ENCODE measurements at places on chromosomes 12 and 14.

DNA sequence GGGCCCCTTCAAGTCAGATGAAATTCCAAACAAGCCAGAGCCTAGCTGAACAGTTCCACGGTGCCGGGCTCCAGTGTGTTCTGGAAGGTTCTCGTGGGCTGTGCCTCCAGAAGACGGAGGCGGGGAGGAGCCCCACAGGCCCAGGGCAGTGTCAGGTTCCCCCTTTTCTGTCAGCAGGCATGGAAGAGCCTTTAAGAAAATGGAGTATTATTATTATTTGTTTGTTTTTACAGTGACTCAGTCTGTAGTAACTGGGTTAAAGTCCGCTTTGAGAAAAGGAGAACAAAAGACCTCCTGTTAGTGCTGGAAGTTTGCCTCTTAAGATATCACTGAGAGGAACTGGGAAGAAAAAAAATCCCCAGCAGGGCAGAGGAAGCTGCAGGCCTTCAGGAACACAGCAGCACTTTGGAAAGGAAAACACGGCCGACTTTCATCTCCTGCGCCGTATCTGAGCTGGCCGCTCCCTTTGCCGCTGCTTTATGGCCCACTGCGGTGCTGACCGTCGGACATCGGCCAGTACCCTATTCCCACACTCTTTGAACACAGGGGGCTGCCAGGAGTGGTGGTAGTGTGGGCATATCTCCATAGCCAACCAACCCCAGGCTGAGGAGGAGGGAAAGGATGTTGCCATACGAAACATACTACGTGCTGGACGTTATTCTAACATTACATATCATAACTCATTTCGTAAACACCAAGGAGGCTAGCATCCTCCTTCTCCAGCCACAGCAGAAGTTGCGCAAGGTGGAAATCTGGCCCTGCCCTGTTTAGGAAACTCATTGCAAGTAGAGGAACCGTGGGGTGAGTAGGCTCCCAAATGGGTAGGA is 194.0 kb downstream of the ZFP36L1 start:
- DNase-seq, result no peak

GRCh38 chr12:111937429-111937828 is 75.5 kb downstream of the TMEM116 start:
- DNase-seq, result no peak

DNA sequence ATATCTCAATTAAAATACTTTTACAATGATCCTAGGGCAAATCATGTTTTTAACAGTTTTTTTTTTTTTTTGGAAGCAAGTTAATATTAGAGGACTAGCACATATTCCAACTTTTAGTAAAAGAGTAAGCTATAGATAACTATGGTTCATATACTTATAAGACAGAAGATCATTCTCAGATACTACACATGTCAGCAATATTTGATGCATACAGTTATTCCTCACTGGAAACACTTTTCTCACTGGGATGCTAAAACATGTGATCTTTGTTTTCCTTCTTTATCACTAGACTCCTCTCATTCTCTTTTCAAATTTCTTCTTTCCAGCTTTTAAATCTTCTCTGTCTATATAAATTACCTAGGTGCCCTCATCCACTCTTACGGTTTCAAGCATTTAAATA is 1020.4 kb upstream of the FBXO33 start:
- DNase-seq, result no peak

DNA sequence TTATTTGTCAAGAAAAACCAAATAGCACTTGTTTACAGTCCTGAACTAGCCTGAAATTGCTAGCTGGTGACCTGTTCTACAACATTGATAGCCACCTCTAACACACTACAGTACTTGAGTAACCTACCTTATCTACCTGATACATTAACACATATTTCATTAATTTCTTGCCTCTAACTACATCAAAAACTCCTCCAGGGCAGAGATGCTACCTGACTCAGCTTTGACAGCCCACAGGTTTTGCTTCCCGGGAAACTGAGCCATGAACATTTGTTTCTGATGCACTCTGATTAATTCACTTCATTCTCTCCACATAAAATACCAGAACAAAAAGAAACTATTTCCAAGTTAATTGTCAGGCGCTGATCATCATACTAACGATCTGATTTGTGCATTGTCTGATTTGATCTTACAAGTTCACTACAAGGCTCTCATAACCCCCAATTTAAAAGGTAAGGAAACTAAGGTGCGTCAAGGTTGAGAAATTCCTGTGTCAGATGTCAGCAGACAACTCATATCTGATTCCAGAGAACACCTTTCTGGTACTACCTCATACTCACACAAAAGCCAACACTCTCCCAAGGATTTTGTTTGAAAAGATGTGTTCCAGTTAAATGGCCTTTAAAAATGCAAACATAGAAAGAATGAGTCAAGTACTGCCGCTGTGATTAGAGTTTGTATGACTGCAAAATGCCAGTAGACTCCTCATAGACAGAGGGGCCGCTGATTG is 768.7 kb downstream of the BCL11B start:
- no peak for DNase-seq

GRCh38 chr14:68368850-68369249 is 424.0 kb downstream of the ZFP36L1 start:
- peak; percentile 44 for DNase-seq

- DNase-seq, result no peak
Observed at GRCh38 chr12:53952871-53953734, 1.6 kb upstream of the HOXC12 start.

DNA sequence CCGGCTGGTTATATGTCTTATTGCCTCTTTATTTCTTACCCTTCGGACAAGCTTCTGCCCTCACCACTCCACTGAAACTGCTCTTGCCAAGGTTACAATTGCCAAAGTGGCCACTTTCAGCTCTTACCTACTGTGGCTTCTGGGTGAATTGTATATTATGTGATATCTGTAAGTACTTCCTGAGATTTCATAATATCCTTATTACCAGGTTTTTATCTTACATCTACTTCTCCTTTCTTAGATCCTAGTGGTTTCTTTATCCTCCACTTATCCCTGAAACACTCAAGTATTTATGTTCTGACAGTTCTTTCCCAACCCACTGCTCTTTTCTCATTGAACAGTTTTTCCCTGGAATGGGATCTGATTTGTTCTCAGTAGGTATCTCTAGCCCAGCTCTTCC is 10.5 kb downstream of the CELA1 start:
- DNase-seq, result no peak

GRCh38 chr14:65502676-65503124 is 90.2 kb downstream of the FUT8 start:
- DNase-seq, result no peak

DNA sequence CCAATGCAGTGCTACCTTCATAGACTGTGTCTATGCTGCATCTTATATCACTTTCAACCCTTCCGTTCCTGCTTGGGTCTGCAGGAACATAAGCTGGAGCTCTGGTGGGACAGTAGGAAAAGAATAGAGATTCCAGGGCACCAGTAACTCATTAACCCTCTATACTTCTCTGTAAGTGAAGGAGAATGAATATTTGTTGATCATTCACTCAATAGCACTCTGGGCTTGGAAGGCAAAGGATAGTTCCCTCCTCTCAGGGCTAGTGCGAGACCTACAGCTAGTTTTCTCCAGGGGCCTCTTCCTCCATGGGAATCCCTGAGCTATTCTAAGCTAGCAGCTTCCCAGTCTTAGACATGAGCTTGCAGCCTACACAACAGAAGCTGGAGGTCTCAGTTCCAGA is 84.7 kb downstream of the BMP4 start:
- DNase-seq, result no peak

- DNase-seq, result no peak
Observed at GRCh38 chr14:98293576-98293975, 978.4 kb downstream of the BCL11B start.

DNA sequence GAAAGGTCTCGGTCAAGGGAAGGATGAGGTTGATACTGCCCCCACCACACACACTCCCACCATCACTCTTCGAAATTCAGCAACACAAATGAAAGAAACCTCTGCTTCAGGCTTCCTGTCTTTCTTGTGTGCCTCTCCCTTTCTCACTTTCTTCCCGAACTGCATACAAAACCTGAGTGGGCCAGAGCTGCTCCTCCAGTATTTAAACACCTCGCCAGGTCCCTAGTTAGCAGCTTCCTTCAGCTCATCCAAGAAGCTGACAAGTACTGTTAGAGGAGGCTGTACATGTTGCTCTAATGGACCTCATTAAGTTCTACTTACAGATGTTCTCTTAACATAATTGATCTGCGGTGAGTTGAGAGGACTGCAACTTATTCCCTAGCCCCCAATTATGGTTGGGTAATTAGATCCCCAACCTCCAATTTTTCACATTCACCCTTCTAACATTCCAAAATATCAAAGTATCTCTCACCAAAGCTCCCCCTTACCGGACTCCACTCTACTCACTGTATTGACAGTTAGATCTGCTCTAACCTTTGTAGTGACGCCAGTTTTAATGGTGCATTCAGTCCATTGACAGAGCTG is 4.1 kb upstream of the LMO3 start:
- DNase-seq, result no peak

GRCh38 chr12:92571169-92571568 is 131.6 kb upstream of the PLEKHG7 start:
- DNase-seq, result no peak

GRCh38 chr14:94305620-94306019 is 12.6 kb upstream of the SERPINA10 start:
- DNase-seq, result no peak

DNA sequence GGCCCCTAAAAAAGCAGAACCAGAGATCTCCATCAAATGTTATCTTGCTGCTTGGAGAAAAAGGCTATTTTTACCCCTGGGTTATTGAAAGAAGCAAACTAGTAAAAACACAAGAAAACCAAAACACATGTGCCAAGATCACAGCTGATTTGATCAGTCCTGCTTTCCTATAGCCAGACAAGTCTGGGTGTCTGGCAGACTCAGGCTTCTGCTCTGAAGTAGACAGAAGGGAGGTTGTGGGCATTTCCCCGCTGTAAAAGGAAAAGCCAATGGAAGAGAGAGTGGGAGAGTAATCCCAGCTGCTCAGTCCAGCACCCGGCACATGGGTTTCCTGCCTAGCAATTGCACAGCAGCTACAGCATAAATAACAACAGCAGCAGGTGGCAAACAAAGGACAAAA is 177.9 kb downstream of the PHLDA1 start:
- DNase-seq, result no peak

DNA sequence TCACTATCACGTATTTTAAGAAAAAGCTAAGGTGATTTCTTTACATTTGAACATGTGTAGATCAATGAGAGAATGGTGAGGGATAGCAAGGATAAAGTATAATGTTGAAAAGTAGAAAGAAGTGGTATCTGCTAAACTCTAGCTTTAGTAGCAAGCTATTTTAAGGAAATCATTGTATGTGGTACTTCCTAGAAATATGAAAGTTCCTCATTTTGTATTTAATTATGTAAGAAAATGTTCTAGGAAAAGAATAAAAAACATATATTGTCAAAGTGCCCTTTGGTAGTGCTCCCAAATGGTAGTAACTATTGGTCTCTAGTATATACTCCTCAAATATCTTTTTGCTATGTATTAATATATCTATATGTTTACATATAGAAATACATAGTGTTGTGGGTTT is 35.7 kb downstream of the RAB21 start:
- no peak for DNase-seq

DNA sequence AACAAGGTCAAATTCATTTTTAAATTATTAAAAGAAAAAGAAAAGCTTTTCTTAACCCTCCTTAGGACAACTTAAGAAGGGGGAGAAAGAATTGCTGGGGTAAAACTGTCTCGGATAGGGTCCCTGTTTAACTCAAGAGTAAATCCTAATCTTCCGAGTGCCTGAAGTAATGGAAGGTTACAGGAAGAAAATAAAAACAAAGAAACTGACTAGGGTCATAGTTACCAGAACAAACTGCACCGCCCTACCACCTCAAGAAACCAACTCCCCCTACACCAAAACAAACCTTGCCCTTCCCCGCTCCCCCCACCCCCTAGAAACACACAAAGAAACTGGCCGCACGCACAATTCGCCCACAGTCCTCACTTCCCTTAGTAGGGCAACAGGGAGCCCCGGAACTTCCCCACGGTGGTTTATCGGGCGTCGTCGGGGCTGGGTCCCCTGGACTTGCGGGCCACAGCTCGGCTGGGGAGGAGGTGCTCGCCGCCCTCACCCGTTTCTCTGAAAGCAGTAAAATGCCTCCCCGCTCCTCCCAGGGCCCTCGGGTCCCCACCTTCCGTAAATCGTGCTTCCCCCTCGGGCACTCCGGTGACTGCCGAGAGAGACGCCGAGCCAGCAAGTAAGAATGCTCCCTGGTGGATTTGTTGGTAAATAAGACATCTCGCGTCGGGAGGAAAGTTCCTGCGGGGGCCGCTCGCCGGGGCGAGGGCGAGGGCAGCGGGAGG is 2.4 kb downstream of the SINHCAF start:
- no peak for DNase-seq

- DNase-seq, result no peak
Observed at GRCh38 chr12:108090107-108090899, 38.8 kb upstream of the WSCD2 start.

GRCh38 chr14:105647784-105648608 is 121.6 kb downstream of the TMEM121 start:
- DNase-seq, result peak; percentile 61

DNA sequence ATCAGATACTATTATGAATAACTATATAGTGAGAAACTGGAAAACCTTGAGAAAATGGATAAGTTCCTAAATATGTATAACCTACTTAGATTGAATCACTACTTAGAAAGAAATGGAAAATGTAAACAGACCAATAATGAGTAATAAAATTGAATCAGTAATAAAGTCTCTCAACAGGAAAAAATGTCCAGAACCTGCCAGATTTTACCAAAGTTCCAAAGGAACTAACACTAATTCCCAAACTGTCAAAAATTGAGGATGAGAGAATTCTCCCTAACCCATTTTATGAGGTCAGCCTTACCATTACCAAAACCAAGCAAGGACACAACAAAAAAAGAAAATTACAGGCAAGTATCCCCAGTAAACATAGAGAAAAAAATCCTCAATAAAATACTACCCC is 272.0 kb downstream of the RPAP3 start:
- DNase-seq, result no peak

DNA sequence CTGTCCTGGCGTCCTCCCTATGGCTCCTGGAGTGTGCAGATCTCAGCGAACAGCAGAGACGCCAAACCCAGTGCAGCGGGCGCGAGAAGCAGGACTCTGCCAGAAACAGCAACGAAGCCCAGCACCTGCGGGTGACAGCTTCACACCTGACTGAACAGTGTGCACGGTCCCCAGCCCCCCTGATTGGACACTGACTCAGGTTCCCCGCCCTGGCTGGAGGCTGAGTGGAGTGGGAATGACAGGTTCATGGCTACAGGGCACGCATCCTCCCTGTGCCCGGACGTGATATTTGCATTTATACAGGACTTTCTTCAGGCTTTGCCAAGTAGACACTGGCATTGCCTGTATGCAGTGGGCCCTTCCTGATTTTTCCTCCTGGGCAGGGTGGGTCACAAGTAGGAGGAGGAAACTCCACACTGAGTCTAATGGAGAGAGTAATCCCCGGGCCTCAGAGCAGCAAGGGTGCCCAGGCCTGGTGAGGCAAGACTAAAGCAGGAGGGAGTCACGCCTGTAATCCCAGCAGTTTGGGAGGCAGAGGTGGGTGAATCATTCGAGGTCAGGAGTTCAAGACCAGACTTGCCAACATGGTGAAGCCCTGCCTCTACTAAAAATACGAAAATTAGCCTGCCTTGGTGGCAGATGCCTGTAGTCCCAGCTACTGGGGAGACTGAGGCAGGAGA is 71.6 kb downstream of the ASCL4 start:
- no peak for DNase-seq

GRCh38 chr14:49114161-49114893 is 471.9 kb downstream of the RPS29 start:
- no peak for DNase-seq

All from naive B cell (primary cell).